Stimulated activated CD4-positive, alpha-beta T cell treated with anti-CD3 and anti-CD28 coated beads, Interleukin-1b, Interleukin-23, amount 100 ng/mL, for 1 hour (primary cell): ENCODE measurements at places on chromosomes 16 and 17.

GRCh38 chr17:27577121-27577761, 53.7 kb upstream of the LGALS9 start:
- DNase-seq, result no peak

DNA sequence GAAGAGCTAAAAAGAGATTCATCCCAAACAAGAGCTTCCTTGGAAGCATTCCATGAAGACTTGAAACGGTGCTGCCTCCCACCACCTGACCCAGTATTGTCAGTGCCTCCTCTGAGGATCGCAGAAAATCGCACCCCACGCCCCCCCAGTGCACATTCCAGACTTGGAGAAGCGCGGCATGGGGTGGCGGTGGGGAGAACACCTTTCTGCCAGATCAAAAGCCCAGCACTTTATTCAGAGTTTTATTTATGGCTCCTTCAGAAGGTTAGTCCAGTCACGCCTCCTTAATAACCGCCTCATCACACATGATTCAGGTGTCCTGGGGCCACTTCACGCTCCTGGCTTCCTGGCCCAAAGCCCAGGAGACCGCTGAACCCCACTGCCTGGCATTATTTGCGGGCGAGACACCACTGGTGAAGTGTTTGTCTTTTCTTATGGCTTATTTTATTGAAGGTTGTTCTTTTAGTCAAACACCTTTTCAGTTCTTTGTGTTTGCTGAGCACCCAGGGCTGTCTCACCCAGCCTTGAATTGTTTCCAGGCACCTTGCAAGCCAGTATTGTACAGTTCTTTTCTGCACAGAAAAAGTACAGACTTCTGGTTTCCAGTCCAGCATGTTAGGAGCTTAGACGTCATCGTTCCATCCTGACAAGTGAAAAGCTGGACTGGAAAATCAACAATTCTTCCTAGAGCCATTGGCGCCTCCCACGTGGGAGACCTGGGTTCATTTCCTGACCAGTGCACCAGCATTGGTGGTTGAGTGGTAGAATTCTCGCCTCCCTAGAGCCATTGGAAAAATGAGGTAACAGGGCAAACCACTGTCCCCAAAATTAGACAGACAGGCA, 79.6 kb upstream of the CACNG5 start:
- no peak for DNase-seq

DNA sequence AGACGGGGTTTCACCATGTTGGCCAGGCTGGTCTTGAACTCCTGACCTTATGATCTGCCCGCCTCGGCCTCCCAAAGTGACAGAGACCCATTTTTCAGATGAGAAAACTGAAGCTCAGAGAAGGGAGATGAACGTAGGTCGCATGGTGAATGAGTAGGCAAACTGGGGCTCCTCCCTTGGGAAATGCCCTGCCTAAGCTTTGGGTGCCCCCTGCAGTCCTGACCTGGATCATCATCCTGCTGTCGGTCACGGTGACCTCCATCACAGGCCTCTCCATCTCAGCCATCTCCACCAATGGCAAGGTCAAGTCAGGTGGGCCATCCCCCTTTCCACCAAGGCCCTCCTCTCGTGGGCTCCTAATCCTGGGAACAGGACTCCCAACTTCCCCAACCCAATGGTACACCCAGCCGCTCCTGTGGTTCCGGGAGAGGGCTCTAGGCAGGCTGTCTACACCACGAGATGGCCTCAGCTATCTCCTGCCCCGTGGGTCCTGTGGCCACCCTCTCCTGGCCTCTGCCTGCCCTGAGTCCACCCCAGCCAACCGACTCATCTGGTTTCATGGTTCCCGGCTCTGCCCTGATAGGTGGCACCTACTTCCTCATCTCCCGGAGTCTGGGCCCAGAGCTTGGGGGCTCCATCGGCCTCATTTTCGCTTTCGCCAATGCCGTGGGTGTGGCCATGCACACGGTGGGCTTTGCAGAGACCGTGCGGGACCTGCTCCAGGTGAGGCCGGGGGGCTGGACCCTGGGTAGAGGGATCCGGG, 4.7 kb downstream of the SLC12A3 start:
- DNase-seq, result no peak

- no peak for DNase-seq
Measured at GRCh38 chr17:79921411-79922115, 82.3 kb upstream of the CBX4 start.

- no peak for DNase-seq
Measured at GRCh38 chr17:47660064-47660492, 10.4 kb downstream of the KPNB1 start.

- no peak for DNase-seq
Measured at GRCh38 chr17:35819455-35819854, 10.2 kb downstream of the TAF15 start.

DNA sequence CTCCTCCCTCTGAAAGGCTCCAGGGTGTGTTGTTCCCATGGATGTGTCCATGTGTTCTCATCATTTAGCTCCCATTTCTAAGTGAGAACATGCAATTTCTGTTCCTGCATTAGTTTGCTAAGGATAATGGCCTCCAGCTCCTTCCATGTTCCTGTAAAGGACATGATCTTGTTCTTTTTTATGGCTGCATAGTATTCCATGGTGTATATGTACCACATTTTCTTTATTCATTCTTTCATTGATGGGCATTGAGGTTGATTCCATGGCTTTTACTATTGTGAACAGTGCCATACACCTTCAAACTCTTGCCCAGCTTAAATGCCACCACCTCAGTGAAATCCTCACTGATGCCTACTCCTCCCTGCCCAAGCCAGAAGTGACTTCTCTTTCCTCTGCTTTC, 4.5 kb upstream of the ORAI3 start:
- no peak for DNase-seq

- DNase-seq, result no peak
Measured at GRCh38 chr16:79265196-79265595, 335.3 kb downstream of the MAF start.

DNA sequence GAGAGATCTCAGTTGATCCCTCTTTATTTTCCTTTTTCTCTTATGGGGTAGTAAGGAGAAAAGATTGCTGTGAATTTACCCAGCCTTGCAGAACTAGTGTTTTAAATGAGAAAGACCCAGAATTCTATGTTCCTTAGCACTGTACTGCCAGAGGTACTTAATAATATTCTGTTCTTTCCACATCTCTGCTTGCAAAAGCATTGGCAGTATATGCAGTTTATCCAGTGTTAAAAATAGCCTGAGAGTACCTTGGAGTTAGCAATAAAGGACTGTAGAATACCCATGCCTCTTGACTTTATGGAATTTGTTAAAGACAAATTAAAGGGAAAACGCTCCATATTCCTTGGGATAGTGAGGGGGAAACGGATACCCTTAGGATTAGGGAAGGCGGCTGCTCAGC, 11.9 kb downstream of the SLC7A6 start:
- no peak for DNase-seq

- DNase-seq, result peak; percentile 67
Measured at GRCh38 chr17:42016941-42017865, at the start of gene DNAJC7. Gene DNAJC7 (minus strand): TSS chr17:42017439. CDS start chr17:42017416, 23 bp downstream.

- DNase-seq, result no peak
Measured at GRCh38 chr17:57577751-57578607, 167.1 kb downstream of the CCDC182 start.

GRCh38 chr17:13323990-13324389, 277.7 kb downstream of the HS3ST3A1 start:
- DNase-seq, result no peak

DNA sequence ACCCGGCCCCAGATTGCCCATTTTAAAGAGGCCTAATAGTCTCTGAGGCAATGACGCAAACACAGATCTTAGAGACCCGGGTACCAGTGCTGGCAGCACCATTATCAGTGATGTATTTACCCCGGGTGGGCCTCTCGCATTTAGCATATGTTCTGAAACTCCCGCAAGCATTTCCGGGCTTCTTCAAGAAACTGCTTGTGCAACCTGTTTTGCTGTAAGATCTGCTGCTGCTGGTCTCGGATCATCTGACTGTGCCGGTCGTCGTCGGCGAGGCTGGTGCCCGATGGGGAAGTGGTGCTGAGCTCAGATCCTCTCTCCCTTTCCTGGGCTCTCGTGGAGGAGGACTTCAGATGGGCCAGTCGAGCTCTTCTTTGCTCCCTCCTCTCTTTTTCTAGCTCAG, 12.5 kb downstream of the CEP295NL start:
- DNase-seq, result no peak
